ENCODE measurements at places on chromosomes 2 and 18. TPM values are rescaled to one million over a fixed set of nuclear protein-coding genes. Genes with fewer than 3 reads are reported as not detected.
A peak's percentile ranks its signal among the peaks of the same experiment; 100 is the strongest.

MARCO gene
- total RNA-seq: 2.4 TPM

RGPD4 gene
- total RNA-seq: 0.14 TPM

CDH19 gene
- not detected for total RNA-seq

TTN gene
- 0.05 TPM for total RNA-seq

KLHL29 gene
- 43.1 TPM for total RNA-seq

CPS1 gene
- total RNA-seq: 18.4 TPM

ASPRV1 gene
- total RNA-seq: 0.23 TPM

GRCh38 chr2:69914164-69914949 is 552 bp upstream of the MXD1 start:
- H3K4me1 ChIP-seq: peaks cover 24% of the 10 kb centered on the region
- H3K36me3 ChIP-seq: peaks cover 22% of the 10 kb centered on the region
- H3K27ac ChIP-seq: peak overlapping the region; percentile 46
- no peaks in the 10 kb centered on the region for H3K27me3 ChIP-seq
- peak; percentile 100 for DNase-seq

- no peak overlapping the region for H3K4me3 ChIP-seq
- H3K27ac ChIP-seq: no peak overlapping the region
- H3K36me3 ChIP-seq: peaks cover 6% of the 10 kb centered on the region
Observed at GRCh38 chr18:79639072-79639829, 40.4 kb upstream of the CTDP1 start.

DNA sequence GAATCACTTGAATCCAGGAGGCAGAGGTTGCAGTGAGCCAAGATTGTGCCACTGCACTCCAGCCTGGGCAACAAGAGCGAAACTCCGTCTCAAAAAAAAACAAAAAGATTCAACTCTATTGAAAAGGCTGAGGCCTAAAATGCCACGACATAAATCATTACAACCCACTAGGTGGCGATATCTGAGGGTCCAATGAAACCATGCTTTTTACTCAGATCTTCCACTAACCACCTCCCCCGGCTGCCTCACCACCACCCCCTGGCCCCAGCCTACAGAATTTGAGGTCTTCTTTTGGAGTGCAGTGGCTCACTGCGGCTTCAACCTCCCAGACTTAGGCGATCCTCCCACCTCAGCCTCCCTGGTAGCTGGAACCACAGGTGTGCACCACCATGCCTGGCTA is 57.5 kb downstream of the AP1S3 start:
- H3K36me3 ChIP-seq: peaks cover 21% of the 10 kb centered on the region
- no peaks in the 10 kb centered on the region for H3K4me1 ChIP-seq
- H3K27me3 ChIP-seq: no peaks in the 10 kb centered on the region
- no peak overlapping the region for H3K27ac ChIP-seq

GRCh38 chr18:47168913-47169312 is 7.3 kb downstream of the IER3IP1 start:
- no peaks in the 10 kb centered on the region for H3K4me1 ChIP-seq
- H3K4me3 ChIP-seq: no peak overlapping the region
- no peak overlapping the region for H3K27ac ChIP-seq
- H3K27me3 ChIP-seq: no peaks in the 10 kb centered on the region
- peaks cover 6% of the 10 kb centered on the region for H3K36me3 ChIP-seq

- H3K36me3 ChIP-seq: no peaks in the 10 kb centered on the region
- H3K27ac ChIP-seq: no peak overlapping the region
- peak; percentile 20 for DNase-seq
- no peaks in the 10 kb centered on the region for H3K4me1 ChIP-seq
- no peaks in the 10 kb centered on the region for H3K27me3 ChIP-seq
Observed at GRCh38 chr2:75047189-75047991, 88.9 kb downstream of the POLE4 start.

GRCh38 chr2:145421841-145422240 is 901.9 kb upstream of the ZEB2 start:
- H3K4me1 ChIP-seq: no peaks in the 10 kb centered on the region
- H3K27me3 ChIP-seq: no peaks in the 10 kb centered on the region
- DNase-seq: no peak
- no peak overlapping the region for H3K27ac ChIP-seq
- H3K36me3 ChIP-seq: no peaks in the 10 kb centered on the region
- H3K4me3 ChIP-seq: no peak overlapping the region

- no peaks in the 10 kb centered on the region for H3K27me3 ChIP-seq
- H3K4me1 ChIP-seq: no peaks in the 10 kb centered on the region
- peak; percentile 8 for DNase-seq
- H3K36me3 ChIP-seq: no peaks in the 10 kb centered on the region
- no peak overlapping the region for H3K27ac ChIP-seq
Observed at GRCh38 chr2:65818873-65819451, 386.6 kb upstream of the SPRED2 start.

DNA sequence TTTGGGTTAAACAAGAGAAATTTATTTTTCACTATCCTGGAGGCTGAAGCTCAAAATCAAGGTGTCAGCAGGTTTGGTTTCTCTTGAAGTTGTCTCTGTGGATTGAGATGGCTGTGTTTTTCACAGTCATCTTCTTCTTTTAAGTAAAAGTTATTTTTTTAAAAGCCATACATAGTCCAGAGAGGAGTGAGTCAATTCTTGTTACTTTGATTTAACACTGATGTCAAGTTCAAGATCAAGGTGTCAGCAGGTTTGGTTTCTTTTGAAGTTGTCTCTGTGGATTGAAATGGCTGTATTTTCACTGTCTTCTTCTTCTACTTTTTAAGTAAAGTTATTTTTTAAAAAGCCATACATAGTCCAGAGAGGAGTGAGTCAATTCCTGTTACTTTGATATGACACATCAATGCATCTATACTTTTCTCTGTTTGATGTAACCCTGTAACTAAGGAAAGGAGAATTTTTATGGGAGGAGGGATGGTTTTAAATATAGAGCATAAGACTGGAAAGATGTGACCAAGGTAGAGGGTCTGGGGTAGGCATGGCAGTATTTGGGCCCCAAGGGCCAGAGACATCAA is 22.5 kb upstream of the RASGRP3 start:
- no peak for DNase-seq
- H3K27me3 ChIP-seq: no peaks in the 10 kb centered on the region
- no peak overlapping the region for H3K4me3 ChIP-seq
- H3K4me1 ChIP-seq: no peaks in the 10 kb centered on the region

- no peak overlapping the region for H3K27ac ChIP-seq
- H3K4me1 ChIP-seq: no peaks in the 10 kb centered on the region
- no peak overlapping the region for H3K4me3 ChIP-seq
- DNase-seq: no peak
Observed at GRCh38 chr2:33712674-33713073, 113.6 kb upstream of the FAM98A start.

DNA sequence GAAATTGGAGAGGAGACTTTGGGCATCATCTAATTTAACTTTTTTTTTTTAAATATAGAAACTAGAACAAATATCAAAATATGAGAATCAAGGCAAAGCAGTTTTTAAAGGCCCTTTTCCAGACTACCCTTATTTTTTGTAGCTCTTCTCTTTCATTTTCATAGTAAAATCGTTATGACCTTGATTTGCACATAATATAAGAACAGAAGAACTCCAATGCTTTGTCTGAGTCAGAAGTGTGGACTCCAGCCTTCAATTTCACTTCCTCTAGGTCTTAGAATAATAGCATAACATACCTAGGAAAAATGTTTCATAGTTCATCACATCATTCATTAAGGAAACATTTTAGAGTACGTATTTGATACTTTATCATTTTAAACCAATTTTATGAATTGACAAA is 74.4 kb downstream of the ANKRD12 start:
- H3K27ac ChIP-seq: no peak overlapping the region
- no peak for DNase-seq
- H3K27me3 ChIP-seq: no peaks in the 10 kb centered on the region
- peaks cover 59% of the 10 kb centered on the region for H3K36me3 ChIP-seq
- no peak overlapping the region for H3K4me3 ChIP-seq

Measured in MCF 10A (cell line).